ENCODE measurements at places on chromosomes 5 and 9.

DNA sequence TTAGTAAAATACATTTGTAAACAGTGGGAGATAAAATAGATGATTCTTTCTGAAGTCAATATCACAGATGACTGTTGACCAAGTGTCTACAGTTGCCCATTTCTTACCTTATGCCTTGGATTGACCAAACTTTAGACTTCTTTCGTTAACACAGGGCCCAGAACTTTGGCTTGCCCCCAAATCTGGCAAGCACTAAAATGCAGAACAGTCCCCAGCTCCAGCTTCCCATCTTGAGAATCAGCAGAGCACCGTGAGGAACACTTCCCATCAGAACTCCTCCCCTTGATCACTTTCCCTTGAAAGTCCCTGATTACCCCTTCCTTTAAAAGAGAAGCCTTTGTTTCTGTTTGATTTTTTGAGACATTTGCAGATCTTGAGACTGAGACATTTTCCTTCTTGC, 1039.9 kb downstream of the TLE1 start:
- no peak for DNase-seq

- DNase-seq: no peak
Observed at GRCh38 chr9:101427957-101428655, 7.5 kb downstream of the ALDOB start.

- no peak for DNase-seq
Observed at GRCh38 chr5:176438959-176439757, 9.0 kb upstream of the FAF2 start.

DNA sequence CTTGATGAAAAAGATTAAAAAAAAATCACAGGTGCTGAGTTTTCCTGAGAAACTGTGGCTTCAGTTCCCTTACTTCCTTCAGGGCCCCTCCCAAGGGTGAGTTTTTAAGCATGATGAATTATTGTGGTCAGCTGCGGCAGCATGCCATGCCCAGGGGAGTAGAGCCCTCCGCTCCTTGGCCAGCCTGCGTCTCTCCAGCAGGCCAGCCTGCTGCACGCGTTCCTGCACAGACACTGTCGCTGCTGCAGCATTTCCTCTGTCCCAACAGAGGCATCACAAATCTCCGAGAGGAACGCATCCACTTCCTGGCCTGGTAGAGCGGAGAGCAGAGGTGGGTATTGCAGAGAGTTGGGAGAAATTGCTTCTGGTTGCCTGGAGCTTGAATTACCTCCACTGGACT, 26.1 kb upstream of the GLRA1 start:
- no peak for DNase-seq

DNA sequence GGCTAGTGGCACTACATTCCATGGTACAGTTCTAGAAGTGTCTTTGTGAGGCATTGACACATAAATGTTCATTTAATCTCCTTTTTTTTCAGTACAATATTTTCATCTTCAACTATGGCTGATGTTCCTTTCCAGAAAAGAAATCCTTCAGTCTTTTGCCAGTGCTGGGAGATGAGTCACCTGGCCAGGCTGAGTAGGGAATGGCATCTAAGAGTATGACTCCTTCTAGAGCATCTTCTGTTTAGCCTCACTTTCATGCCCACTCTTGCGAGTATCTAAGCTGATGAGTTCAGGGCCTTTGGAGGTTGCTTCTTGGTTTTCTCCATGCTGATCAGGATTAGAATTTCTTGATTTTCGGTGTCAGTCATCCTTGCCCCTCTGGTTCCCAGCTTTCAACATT, 124.4 kb downstream of the SLC28A3 start:
- no peak for DNase-seq

- DNase-seq: no peak
Observed at GRCh38 chr5:72606525-72606924, 99.3 kb upstream of the ZNF366 start.

DNA sequence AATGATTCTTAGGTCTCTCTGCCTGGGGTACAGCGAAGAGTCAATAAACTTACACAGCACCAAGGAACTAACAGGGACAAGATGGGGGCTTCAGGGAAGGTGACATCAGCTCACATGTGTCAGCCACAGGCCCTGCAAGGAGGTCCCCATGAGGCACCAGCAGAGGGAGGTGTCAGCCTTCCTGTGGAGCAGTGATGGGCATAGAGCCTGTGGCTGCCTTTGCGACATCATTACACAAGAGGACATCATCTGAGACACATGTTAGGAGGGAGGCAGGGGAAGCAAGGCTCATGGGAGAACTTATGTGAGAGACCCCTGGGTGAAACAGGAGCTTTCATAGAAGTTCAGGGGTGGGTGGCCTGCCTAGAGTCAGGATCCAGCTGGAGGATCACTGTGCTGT, 389.6 kb downstream of the SEMA5A start:
- no peak for DNase-seq

Data from HCT116 (cell line).